Dorsolateral prefrontal cortex (tissue), 122 donors: ENCODE measurements at places on chromosomes 16 and 17. TPM values are rescaled to one million over a fixed set of nuclear protein-coding genes. Genes with fewer than 3 reads are reported as not detected.

Gene METTL22
- total RNA-seq: 36.2 TPM

Gene AURKB
- total RNA-seq: not detected

- DNase-seq: no peak
Measured at GRCh38 chr17:55330344-55330933, 65.7 kb downstream of the HLF start.

Gene SERPINF2
- total RNA-seq: 2.1 TPM

GRCh38 chr17:5249615-5250014 lies 15.0 kb upstream of the SCIMP start:
- no peak for DNase-seq
